ENCODE measurements at places on chromosomes 3 and 15. TPM values are rescaled to one million over a fixed set of nuclear protein-coding genes. Genes with fewer than 3 reads are reported as not detected.

The DUOXA2 gene
- total RNA-seq: not detected

The LRRC31 gene
- not detected for total RNA-seq

The ATP10A gene
- total RNA-seq: 15.8 TPM

The SNRPN gene
- total RNA-seq: 89.0 TPM

The PRR23B gene
- total RNA-seq: not detected

The EXD1 gene
- not detected for total RNA-seq

The SPINT1 gene
- 4.2 TPM for total RNA-seq

The ARMC8 gene
- total RNA-seq: 147 TPM

The SNX33 gene
- total RNA-seq: 1.2 TPM

The FBXL2 gene
- total RNA-seq: 0.10 TPM

The ADAMTS9 gene
- total RNA-seq: not detected

The DPPA2 gene
- not detected for total RNA-seq

The STRIT1 gene
- not detected for total RNA-seq

The CPN2 gene
- not detected for total RNA-seq

The PTPRG gene
- total RNA-seq: 0.42 TPM

The RTP4 gene
- 2.2 TPM for total RNA-seq

The GOLGA8M gene
- total RNA-seq: 1.2 TPM

The HHATL gene
- total RNA-seq: not detected

The SCAMP5 gene
- total RNA-seq: 2.2 TPM

The CFAP100 gene
- not detected for total RNA-seq

The IL17RC gene
- 2.7 TPM for total RNA-seq

The CHL1 gene
- total RNA-seq: 1.8 TPM

The GRK7 gene
- 0.10 TPM for total RNA-seq

The CCR1 gene
- 60.7 TPM for total RNA-seq

The RGMA gene
- total RNA-seq: 0.10 TPM

The EXOG gene
- 13.3 TPM for total RNA-seq

The XIRP1 gene
- under 0.01 TPM for total RNA-seq

The ACKR2 gene
- 0.10 TPM for total RNA-seq

The GOLGA8H gene
- 0.21 TPM for total RNA-seq

The ANKRD34C gene
- total RNA-seq: not detected

The TRPM1 gene
- not detected for total RNA-seq

The DAPK2 gene
- total RNA-seq: 2.2 TPM

The FANCD2OS gene
- not detected for total RNA-seq

The SH2D7 gene
- not detected for total RNA-seq

The SLC9A9 gene
- total RNA-seq: 15.1 TPM

The THSD4 gene
- total RNA-seq: 0.10 TPM

The GOLGA8J gene
- total RNA-seq: not detected

The MORC1 gene
- 0.84 TPM for total RNA-seq

The CPLX3 gene
- not detected for total RNA-seq

The SLC25A38 gene
- total RNA-seq: 25.7 TPM

The ANKUB1 gene
- total RNA-seq: not detected

The CNBP gene
- total RNA-seq: 353 TPM

The EPHA3 gene
- total RNA-seq: not detected

The ZMYND10 gene
- total RNA-seq: 0.10 TPM

The CADPS gene
- total RNA-seq: under 0.01 TPM

The GPR149 gene
- not detected for total RNA-seq

The NRROS gene
- total RNA-seq: 43.4 TPM

The ARHGAP11A gene
- 2.0 TPM for total RNA-seq

The TGM5 gene
- total RNA-seq: not detected

The CCR3 gene
- 0.52 TPM for total RNA-seq

The SLC9C1 gene
- total RNA-seq: 0.10 TPM

The CFAP91 gene
- total RNA-seq: 0.21 TPM

The MKRN2OS gene
- total RNA-seq: not detected

The ERC2 gene
- total RNA-seq: 0.10 TPM
